ENCODE measurements at places on chromosomes 4 and X.

DNA sequence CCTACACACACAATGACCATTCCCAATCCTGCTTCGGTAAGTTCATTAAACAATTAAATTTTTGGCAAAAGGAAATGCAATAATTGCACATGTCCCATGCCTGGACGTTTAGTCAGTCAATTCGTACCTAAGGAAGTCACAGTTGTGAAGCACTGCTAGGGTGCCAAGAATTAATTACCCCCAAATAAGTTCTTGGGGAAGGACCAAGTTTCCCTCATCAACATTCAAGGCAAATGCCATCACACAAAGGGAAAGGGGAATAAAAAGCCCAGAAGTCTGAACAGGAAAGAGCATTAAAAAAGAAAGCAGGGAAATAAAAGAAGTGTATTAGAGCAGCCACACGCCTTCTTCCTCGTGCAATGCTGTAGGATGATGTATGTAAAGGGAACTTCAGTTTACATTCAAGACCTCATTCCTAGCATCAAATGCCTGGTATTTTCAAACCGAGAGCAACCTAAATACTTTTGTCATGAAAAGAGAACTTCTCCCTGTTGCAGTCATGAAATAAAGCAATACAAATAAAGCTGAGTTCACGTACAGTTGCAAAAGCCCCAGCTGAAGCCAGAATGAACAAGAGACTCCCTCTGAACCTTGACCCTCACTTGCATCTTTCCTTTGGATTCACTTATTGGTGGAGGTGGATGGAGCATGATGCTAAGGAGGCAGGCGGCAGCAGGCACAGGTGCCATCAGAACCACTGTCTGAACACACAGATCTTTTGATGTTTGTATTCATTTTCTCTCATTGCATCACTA lies 124.0 kb upstream of the PPARGC1A start:
- no peak for DNase-seq

GRCh38 chr4:101604976-101605375 lies 185.6 kb upstream of the BANK1 start:
- no peak for DNase-seq

DNA sequence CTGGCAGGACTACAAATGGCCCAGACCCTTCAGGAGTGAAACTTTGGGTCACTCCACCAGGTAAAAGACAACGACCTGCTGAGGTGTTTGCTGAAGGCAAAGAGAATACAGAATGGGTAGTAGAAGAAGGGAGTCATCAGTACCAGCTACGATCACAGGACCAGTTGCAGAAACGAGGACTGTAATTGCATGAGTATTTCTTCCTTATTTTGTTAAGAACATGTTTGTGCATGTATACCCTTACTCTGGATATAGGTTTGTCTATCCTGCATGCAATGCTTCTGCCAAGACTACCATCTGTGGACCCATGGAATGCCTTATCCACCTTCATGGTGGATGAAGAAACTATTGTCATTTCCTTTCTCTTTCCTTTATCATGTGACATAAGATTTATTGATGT lies 48.1 kb upstream of the BCLAF3 start:
- DNase-seq, result no peak

DNA sequence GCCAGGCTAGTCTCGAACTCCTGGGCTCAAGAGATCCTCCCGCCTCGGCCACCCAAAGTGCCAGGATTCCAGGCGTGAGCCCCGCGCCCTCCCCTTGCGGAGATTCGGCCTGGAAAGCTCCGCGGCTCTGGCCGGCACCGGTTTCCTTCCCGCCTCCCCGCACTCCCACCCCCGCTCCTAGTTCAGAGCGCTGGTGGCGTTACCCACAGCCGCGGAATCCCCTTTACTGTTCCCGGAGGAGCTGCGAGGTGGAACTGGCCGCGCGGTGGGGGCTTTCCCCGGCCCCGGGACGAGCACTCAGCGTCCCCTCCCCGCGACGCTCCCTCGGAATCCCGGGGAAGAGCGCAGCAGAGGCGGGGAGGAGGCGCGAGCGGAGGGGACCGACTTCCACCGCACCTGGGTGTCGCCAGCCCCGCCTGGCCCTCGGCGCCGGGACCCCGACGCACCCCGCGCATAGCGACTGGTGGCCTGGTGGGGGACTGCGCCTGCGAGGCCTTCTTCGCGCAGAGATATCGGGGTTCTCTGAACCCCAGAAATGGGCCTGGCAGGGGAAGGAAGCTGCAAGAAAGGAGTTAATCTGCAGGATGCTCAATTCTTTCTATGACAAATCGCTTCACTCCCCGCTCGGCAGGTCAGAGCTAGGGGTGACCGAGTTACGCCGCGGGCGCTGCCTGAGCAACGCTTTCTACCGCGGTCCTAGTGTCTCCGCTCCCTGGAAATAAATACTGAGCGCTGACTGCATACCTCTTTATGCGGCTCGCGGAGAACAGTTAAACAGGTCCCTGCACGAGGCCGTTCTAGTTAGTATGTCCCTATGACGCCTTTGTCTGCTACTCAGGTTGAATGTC lies 14.6 kb upstream of the SLC25A4 start:
- DNase-seq, result no peak

- DNase-seq, result no peak
Measured at GRCh38 chr4:100016191-100016590, 66.1 kb upstream of the H2AZ1 start.

DNA sequence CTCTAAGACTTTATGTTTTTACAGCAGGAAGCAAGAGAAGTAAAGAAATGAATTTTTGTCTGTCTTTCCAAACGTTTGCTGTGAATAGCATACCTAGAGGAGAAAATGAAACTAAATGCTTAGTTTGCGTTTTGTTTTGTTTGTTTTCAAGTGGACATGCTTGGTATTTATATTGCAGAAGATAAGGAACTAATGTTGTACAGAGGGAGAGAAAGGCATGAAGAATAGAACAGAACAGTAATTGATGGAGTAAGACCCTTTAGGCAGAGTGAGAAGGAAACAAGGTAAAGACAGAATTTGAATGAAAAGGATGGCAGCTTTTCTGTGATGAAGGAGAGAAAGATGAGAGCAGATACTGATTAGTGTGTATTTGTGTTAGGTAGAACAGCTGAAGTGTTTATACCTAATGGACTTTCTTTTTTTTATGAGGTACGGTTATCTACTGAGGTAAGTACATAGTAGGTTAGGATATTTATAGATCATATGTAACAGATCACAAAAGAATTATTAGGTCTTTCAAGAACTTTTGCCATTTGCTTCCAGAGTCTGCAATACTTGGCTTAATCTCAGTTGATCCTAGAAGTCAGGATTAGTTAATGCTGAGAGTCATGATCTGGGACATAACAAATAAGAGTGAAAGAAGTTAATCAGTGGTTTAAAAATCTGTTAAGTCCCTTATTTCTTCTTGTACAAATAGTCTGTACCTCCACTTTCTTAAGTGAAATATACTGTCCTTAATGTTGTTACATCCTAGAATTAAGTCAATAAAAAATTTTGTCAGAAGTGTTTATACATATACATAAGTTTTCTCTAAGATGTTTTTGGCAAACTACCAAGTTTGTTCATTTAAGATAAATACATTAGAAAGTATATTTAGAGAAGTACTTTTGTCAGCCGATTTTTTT lies 36.8 kb downstream of the FABP2 start:
- no peak for DNase-seq

GRCh38 chrX:149262086-149262485 lies 243.0 kb downstream of the IDS start:
- DNase-seq, result no peak

- DNase-seq, result no peak
Measured at GRCh38 chr4:74374561-74375327, 9.8 kb downstream of the EREG start.

GRCh38 chrX:68936608-68937007 lies 107.8 kb downstream of the EFNB1 start:
- DNase-seq, result no peak

GRCh38 chr4:185774845-185775680 lies 36.9 kb downstream of the SORBS2 start:
- no peak for DNase-seq
